ENCODE measurements at places on chromosomes 6 and 20. TPM values are rescaled to one million over a fixed set of nuclear protein-coding genes. Genes with fewer than 3 reads are reported as not detected.

GRCh38 chr6:52299653-52300052 is 15.1 kb upstream of the MCM3 start:
- no peak for DNase-seq

DNA sequence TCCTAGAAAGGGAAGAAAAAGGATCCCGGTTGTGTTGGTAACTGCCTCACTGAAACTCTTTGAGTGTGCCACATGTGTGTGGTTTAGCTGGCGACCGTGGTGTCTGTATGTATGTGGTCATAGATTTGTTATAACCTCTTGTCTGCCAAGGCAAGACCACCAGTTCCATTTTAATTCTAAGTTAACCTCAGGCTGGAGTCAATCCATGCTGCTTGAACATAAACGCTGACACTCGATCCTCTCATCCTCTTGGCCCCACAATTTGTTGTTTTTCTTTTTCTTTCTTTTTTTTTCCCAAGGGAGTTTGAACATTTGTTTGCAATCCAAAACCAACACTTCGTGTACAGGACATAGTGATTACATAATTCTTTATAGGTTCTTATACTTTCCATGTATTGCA is 318.9 kb upstream of the JAG1 start:
- no peak for DNase-seq

GRCh38 chr20:51299413-51299812 is 243.1 kb downstream of the NFATC2 start:
- DNase-seq: no peak

GRCh38 chr6:147991961-147992360 is 350.7 kb upstream of the SASH1 start:
- DNase-seq: no peak

DNA sequence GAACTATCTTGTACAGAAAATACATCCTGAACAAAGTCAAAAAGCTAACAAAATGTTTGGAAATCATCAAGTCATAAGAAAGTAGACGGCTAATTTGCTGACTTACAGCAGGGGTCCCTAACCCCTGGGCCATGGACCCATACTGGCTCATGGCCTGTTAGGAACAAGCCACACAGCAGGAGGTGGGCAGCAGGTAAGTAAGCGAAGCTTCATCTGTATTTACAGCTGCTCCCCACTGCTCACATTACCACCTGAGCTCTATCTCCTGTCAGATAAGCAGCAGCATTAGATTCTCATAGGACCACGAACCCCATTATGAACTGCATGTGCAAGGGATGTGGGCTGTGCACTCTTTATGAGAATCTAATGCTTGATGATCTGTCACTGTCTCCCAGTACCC is 115.5 kb downstream of the CDK19 start:
- no peak for DNase-seq

DNA sequence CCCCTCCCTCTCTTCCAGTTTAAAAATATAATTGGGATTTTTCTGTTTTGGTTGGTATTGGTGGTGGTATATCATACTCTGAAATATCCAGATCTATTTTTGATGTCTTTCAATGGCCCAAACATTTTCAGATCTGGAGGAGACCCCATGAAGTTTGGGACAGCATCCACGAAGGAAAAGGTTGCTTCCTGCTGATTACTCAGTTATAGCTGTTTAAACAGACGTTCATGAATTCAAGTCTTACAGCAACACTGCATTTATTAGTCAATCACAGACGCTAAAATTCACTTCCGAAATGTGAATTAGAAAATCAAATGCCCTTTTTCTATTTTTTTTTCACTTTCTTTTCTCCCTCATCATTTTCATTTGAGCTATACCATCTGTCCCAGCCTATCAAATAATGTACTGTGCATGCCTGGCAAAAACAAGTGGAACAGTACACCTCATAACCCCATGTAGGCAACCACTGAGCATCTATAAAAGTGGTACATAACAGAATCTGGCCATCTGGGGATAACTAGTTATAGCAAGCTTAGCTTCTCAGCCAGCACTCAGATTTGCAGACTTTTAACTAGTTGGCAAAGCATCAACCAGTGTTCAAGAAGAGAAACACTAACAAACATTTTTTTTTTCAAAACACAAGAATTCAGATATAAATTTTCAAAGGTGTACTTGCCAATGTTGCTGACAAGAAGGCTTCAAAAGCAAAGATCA is 124.5 kb downstream of the HIVEP2 start:
- DNase-seq: no peak

GRCh38 chr6:17923401-17923863 is 64.0 kb downstream of the KIF13A start:
- no peak for DNase-seq

MRPL18 gene
- total RNA-seq: 15.3 TPM

DNA sequence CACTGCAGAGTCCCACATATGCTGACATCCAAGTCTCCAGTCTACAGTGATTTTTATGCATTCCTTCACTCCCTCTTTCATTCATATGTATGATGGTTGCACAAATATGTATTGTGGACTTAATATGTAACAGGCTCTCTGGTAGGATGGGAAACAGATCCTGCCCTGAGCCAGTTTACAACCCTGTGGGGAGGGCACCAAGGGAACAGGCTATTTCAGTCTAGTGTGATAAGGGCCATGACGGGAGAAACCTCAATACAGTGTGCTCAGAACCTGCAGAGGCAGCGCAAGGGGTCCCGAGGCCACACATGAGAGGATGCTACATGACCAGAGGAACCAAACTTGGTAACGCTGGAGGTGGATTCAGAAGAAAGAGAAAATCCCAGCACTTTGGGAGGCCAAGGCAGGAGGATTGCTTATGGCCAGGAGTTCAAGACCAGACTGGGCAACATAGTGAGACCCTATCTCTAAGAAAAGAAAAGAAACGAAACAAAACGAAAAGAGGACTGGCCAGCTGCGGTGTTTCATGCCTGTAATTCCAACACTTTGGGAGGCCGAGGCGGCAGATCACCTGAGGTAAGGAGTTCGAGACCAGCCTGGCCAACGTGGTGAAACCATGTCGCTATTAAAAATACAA is 249.8 kb upstream of the JARID2 start:
- DNase-seq: no peak

GRCh38 chr6:30990422-30991086 is 7.0 kb downstream of the MUC21 start:
- no peak for DNase-seq

- no peak for DNase-seq
Measured at GRCh38 chr20:4038676-4039370, 23.5 kb upstream of the RNF24 start.

DNA sequence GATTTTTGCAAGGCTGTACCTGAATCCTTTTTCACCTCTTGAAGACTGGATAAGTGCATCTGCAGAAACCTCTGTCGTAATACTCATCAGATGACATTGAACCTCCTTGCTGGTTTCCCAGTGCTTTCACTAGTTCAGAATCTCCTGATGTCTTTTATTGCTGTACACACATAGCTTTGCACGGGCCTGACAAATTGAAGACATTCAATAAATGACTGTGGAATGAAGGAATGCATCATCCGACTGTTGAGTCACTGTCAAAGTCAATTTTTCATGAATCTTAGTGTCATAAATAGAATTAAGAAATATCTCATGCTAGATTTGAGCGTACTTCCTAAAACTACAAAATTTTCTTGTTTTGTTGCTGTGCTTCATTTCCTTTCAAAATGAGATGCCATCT is 598.2 kb upstream of the MAP3K7 start:
- no peak for DNase-seq

DNA sequence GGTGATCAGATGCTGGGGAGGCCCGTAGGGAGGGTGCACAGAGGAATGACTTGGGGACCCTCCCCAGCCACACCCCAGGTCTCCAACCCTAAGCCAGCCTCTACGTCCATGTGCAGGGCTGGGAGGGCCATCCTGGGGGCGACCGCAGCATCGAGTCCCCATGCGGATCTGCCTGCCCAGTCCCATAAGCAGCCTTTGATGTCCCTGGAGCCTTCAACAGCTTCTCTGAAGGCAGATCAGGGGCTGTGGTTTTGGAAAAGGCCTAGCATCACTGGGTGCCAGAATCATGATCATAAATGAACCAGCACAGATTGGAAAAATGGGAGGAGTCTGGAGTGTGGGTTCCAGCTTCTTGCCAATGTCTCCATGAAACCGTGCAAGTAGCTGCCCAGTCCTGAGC is 22.9 kb downstream of the TOX2 start:
- no peak for DNase-seq

GRCh38 chr6:5671601-5672559 is 334.8 kb downstream of the NRN1 start:
- DNase-seq: no peak

DNA sequence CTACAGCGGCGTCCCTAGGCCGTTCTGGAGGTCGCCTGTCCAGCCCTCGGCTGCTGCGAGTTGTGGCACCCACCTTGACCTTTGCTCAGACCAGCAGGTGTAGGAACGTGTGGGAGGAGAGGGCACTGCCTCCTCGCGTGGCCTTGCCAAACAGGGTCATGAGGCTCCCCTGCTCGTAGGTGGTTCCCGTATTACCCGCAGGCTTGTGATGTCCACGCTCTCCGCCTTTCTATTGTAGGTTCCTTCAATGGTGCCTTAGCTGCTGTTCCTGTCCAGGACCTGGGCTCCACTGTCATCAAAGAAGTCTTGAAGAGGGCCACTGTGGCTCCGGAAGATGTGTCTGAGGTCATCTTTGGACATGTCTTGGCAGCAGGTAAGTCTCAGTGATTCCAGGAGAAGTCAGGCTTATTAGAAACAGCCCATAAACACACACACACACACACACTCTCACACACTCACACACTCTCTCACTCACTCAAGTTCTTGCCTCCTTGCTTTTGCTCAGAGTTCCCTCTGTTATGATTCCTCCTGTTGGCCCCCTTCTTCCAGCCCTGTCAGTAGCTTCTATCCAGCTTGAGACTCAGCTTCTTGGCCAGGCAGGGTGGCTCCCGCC is 942 bp downstream of the ACAT2 start:
- DNase-seq: peak; percentile 36

SLC17A3 gene
- not detected for total RNA-seq

DNA sequence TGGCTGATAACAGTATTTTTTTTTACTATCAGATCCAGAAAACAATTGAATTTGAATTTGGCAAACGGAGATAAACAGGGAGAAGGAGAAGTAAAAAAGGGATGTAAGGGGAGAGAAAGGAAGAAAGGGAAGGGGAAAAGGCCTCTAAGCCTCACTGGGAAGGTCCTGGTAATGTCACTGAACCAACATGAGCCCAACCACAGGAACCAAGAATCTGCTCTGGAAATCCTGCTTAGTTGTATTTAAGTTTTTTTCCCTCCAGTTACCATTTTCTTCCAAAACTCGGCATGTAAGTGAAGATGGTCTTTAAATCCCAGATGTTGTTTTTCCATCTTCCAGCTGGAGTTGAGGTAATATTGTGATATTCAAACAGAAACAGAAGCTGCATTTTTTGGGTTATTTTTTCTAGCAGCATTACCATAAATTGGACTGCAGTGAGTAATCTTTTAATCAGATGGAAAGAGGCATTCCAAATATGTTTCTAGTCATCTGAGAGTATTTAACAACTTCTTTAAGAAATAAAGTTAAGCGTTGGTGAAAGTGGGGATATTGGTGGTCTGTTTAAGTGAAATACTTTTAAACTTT is 91.1 kb downstream of the TXNDC5 start:
- DNase-seq: no peak

- no peak for DNase-seq
Measured at GRCh38 chr6:169250660-169251059, 3.0 kb downstream of the THBS2 start.

PHACTR3 gene
- 5.9 TPM for total RNA-seq

TMEM181 gene
- total RNA-seq: 28.1 TPM

DNA sequence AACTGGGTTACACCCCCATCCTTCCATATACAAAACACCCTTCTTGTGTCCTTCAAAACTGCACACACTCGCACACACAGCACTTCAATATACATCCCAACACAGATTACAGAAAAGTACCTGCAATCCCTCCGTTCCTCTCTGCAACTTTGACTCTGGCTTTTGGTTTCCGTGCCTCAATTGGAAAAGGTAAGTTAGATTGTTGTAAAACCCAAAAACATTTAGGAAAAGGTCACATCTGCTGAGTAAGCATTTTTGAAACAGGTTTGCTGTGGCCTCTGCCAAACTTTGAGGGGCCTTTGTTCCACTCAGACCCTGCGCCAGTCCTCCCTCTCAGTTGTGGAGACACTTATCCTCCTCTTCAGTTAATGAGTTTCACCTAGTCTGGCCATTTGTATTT is 4.2 kb downstream of the NKX2-4 start:
- no peak for DNase-seq

Data from transverse colon (tissue), 4 donors.